Fibroblast of the aortic adventitia (primary cell): ENCODE measurements at places on chromosomes 2 and 18.

DNA sequence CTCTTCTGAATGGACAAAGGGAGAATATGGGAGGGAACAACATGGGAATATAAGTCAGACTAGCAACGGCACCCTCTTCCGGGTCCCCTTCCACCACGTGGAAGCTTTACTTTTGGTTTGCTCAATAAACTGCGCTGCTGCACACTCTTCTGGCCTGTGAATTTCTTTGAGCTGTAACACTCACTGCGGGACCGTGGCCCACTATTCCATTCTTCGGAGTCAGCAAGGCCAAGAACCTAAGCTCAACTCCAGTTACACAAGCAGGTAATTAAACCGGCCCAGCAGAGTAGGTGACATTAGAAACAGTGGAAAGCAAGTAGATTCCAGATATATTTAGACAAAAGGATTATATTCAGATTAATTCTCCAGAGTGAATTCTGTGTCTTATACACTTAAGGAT lies 697.4 kb upstream of the NXPH2 start:
- no peak for DNase-seq

- DNase-seq = no peak
These were observed 36.3 kb downstream of the BOLA3 start for GRCh38 chr2:74111380-74111779.

GRCh38 chr18:79864006-79864725 lies 66.4 kb downstream of the KCNG2 start:
- DNase-seq = no peak

GRCh38 chr2:197599285-197599965 lies 76.0 kb downstream of the RFTN2 start:
- peak; percentile 53 for DNase-seq

DNA sequence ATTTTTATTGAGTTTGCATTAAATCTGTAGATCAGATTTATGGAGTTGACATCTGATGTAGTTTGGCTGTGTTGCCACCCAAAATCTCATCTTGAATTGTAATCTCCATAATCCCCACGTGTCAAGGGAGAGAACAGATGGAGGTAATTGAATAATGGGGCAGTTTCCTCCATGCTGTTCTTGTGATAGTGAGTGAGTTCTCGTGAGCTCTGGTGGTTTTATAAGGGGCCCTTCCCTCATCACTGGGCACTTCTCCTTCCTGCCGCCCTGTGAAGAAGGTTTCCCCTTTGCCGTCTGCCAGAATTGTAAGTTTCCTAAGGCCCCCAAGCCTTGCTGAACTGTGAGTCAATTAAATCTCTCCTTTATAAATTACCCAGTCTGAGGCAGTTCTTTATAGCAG lies 32.2 kb downstream of the ZC3H15 start:
- no peak for DNase-seq

GRCh38 chr18:13540477-13541182 lies 185.7 kb downstream of the FAM210A start:
- no peak for DNase-seq

- DNase-seq = no peak
These were observed 166.9 kb downstream of the RND3 start for GRCh38 chr2:150320608-150321007.

- DNase-seq = no peak
These were observed 67.0 kb upstream of the RASGRP3 start for GRCh38 chr2:33409417-33409955.

- no peak for DNase-seq
These were observed 304.0 kb upstream of the REG3G start for GRCh38 chr2:78721355-78722033.

- no peak for DNase-seq
These were observed 69.5 kb downstream of the MYOM1 start for GRCh38 chr18:3150274-3150673.

- no peak for DNase-seq
These were observed 63.7 kb downstream of the COPS8 start for GRCh38 chr2:237149425-237149824.

GRCh38 chr2:241048149-241048948 lies 49.9 kb downstream of the SNED1 start:
- no peak for DNase-seq

DNA sequence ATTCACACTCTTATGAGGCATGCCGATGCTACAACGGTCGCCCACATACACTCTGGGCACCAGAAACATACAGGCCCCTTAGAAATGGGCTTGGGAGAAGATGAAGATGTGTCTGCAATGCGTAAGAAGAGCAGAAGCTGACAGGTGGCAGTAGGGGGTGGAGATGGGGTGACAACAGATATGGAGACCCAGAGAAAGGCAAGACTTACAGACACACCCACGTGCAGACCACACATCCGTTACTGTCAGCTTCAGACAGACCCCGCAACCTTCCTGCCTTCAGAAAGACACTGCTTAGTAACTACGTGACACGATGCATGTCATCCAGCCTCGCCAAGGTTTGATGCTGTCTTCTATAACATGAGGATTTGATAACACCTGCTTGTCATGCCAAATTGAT lies 89.5 kb downstream of the ZFP36L2 start:
- no peak for DNase-seq
